ENCODE measurements at places on chromosomes 5 and 9. TPM values are rescaled to one million over a fixed set of nuclear protein-coding genes. Genes with fewer than 3 reads are reported as not detected.

- DNase-seq: peak; percentile 54
- H3K36me3 ChIP-seq: no peaks in the 10 kb centered on the region
- no peak overlapping the region for H3K4me3 ChIP-seq
- no peaks in the 10 kb centered on the region for H3K27me3 ChIP-seq
- peaks cover 40% of the 10 kb centered on the region for H3K4me1 ChIP-seq
These were observed 8.1 kb downstream of the NDST1 start for GRCh38 chr5:150516011-150516410.

RETREG1 gene
- total RNA-seq: 3.6 TPM

NR5A1 gene
- 14.7 TPM for total RNA-seq

- peaks cover 2% of the 10 kb centered on the region for H3K4me1 ChIP-seq
- H3K27me3 ChIP-seq: no peaks in the 10 kb centered on the region
These were observed 53.1 kb upstream of the DAB2IP start for GRCh38 chr9:121598167-121598964.

- H3K36me3 ChIP-seq: no peaks in the 10 kb centered on the region
- no peak overlapping the region for H3K27ac ChIP-seq
- no peaks in the 10 kb centered on the region for H3K27me3 ChIP-seq
- no peaks in the 10 kb centered on the region for H3K4me1 ChIP-seq
These were observed 33.0 kb upstream of the WHRN start for GRCh38 chr9:114538241-114538640.

GRCh38 chr5:14417276-14417730 is 164.3 kb upstream of the OTULINL start:
- no peaks in the 10 kb centered on the region for H3K27me3 ChIP-seq
- no peak for DNase-seq
- H3K4me3 ChIP-seq: no peak overlapping the region
- H3K27ac ChIP-seq: peak overlapping the region; percentile 52

- H3K36me3 ChIP-seq: no peaks in the 10 kb centered on the region
- H3K4me1 ChIP-seq: peaks cover 15% of the 10 kb centered on the region
- H3K27ac ChIP-seq: no peak overlapping the region
- no peaks in the 10 kb centered on the region for H3K27me3 ChIP-seq
These were observed 5.5 kb downstream of the TTLL11 start for GRCh38 chr9:122087406-122088200.

RANBP17 gene
- total RNA-seq: 16.1 TPM

IFNA13 gene
- total RNA-seq: not detected

GRCh38 chr5:140259500-140259899 is 43.4 kb downstream of the PFDN1 start:
- H3K27me3 ChIP-seq: no peaks in the 10 kb centered on the region
- H3K4me3 ChIP-seq: no peak overlapping the region
- DNase-seq: no peak
- H3K4me1 ChIP-seq: peaks cover 3% of the 10 kb centered on the region
- H3K27ac ChIP-seq: no peak overlapping the region

GRCh38 chr9:94112716-94113465 is 28.6 kb downstream of the PTPDC1 start:
- H3K27me3 ChIP-seq: no peaks in the 10 kb centered on the region
- DNase-seq: no peak
- H3K36me3 ChIP-seq: no peaks in the 10 kb centered on the region
- no peak overlapping the region for H3K27ac ChIP-seq
- H3K4me1 ChIP-seq: no peaks in the 10 kb centered on the region

- H3K36me3 ChIP-seq: no peaks in the 10 kb centered on the region
- H3K4me1 ChIP-seq: peaks cover 3% of the 10 kb centered on the region
- no peak for DNase-seq
These were observed 95.9 kb downstream of the KCNIP1 start for GRCh38 chr5:170599756-170600155.

RNF180 gene
- total RNA-seq: 21.7 TPM

FOXD4 gene
- total RNA-seq: 0.23 TPM

IL3 gene
- total RNA-seq: not detected

DNA sequence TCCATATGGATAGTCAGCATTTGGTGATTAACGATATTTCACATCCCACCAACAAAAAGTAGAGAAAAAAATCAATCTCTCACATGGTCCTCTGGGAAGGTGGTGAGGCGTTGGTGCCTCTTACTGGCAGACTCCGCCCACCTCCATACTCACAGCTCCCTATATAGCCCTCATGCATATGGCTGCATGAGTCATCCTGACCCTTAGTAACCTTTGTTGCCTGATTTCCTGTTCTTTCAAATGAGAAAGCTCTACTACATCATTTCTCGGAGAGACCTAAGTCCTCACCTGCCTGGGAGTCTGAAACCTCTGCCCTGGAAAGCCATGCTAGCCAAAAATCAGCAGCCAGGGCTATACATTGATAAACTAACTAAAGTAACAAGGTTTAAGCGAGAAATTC is 33.3 kb upstream of the ABCA1 start:
- H3K4me1 ChIP-seq: peaks cover 3% of the 10 kb centered on the region
- no peaks in the 10 kb centered on the region for H3K36me3 ChIP-seq
- H3K27ac ChIP-seq: no peak overlapping the region

DNA sequence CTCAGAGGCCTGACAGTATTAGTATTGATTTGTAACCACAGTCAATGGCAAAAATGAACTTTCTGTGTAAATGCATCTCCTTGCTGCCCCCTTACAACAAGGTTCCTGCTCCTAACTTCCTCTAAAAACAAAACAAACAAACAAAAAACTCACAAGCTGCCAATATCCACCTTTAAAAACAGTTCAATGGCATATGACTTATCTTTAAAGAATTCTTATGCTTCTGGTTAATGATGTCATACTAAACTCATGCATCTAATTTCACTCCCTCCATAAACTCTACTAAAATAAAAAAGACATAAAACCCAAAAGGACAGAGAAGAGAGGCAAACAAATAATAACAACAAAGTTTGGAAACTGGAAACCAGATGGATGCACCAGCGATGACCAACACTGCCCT is 9.0 kb upstream of the OR1N1 start:
- no peaks in the 10 kb centered on the region for H3K36me3 ChIP-seq
- DNase-seq: no peak
- no peak overlapping the region for H3K27ac ChIP-seq

PCAT7 gene
- total RNA-seq: not detected

PTGES gene
- 0.93 TPM for total RNA-seq

DNA sequence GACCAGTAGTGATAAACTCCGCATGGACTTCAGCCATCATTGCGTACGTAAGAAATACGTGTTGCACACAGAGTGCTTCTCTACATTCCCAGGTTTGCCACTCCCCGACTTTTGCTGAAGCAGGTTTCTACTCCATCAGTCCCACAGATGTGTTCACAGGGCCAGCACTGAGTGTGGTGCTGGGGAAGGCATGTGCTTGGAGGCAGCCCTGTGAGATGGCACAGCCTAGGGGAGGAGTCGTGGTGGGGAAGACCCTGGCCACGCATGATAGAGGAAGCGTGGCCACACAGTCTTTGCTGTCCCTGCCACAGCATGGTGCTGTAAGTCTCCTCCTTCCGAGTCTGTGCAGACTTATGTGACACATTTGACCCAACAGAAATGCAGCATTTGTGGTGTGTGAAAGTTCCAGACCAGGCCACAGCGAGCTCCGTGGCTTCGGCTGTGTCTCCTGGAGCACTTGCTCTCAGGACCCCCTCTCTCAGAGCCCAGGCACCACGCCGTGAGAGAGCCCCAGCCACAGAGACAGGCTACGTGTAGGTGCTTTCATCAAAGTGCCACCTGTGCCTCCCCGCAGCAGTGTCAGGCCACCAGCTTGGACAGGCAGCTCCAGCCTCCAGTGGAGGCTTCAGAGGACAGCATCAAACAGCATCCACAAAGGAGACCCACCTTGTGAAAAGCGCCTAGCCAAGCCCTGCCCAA is 197.8 kb downstream of the AUH start:
- H3K4me3 ChIP-seq: no peak overlapping the region
- H3K27me3 ChIP-seq: no peaks in the 10 kb centered on the region
- no peak overlapping the region for H3K27ac ChIP-seq
- H3K4me1 ChIP-seq: no peaks in the 10 kb centered on the region
- no peak for DNase-seq

SPATA31D1 gene
- total RNA-seq: not detected

SURF2 gene
- 18.6 TPM for total RNA-seq

DNAJC18 gene
- total RNA-seq: 11.6 TPM

- H3K4me3 ChIP-seq: no peak overlapping the region
- no peak overlapping the region for H3K27ac ChIP-seq
- DNase-seq: no peak
- no peaks in the 10 kb centered on the region for H3K27me3 ChIP-seq
- no peaks in the 10 kb centered on the region for H3K36me3 ChIP-seq
These were observed 160.3 kb downstream of the HSD17B3 start for GRCh38 chr9:96141666-96142065.

OLFML2A gene
- total RNA-seq: 62.2 TPM

TIMD4 gene
- not detected for total RNA-seq

GRCh38 chr5:52564587-52564986 is 223.1 kb upstream of the ITGA1 start:
- no peak for DNase-seq
- H3K27ac ChIP-seq: no peak overlapping the region
- no peak overlapping the region for H3K4me3 ChIP-seq
- no peaks in the 10 kb centered on the region for H3K4me1 ChIP-seq

DNA sequence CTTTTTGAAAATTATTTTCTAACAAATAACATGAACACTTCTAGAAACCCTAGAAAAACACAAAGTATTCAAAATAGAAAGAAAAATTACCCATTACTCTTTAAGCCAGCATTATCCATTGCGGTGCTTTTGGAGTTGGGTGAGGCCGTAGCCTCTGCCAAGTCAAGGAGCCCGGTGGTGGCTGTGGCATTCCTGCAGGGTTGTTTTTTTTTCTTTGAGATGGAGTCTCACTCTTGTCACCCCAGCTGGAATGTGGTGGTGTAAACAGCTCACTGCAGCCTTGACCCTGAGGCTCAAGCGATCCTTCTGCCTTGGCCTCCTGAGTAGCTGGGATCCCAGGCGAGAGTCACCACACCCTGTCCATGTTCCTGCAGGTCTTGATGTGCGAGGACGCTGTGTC is 8.2 kb upstream of the AHRR start:
- no peaks in the 10 kb centered on the region for H3K27me3 ChIP-seq
- no peak for DNase-seq
- H3K27ac ChIP-seq: no peak overlapping the region

NANS gene
- total RNA-seq: 37.4 TPM

DNA sequence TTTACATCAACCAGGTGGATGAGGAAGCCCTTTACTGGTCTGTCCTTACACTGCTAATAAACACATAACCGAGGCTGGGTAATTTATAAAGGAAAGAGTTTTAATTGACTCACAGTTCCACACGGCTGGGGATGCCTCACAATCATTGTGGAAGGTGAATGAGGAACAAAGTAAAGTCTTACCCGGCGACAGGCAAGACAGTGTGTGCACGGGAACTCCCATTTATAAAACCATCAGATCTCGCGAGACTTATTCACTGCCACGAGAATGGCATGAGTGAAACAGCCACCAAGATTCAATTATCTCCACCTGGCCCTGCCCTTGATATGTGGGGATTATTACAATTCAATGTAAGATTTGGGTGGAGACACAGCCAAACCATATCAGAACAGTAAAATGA is 67.3 kb upstream of the GRAMD2B start:
- H3K4me1 ChIP-seq: peaks cover 1% of the 10 kb centered on the region
- no peaks in the 10 kb centered on the region for H3K36me3 ChIP-seq
- no peak for DNase-seq
- H3K27ac ChIP-seq: no peak overlapping the region

DNA sequence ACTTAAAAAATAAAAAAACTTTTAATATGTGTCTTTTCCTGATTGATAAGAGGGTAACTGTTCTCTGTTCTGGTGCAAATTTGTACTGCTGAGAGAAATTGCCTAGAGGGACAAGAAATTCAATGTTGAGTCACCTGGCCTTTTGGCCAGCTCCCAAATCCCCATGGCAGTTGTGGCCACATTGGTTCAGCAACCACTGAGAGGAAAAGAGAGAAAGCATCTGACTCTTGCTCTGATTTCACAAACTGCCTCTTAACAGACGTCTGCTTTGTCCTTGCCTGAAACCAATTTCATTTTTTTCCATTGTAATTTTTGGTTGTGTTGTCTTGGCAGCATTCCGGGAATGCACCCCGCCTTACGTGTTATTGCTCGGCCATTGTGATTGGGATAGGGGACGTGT is 42.4 kb downstream of the NTRK2 start:
- H3K4me3 ChIP-seq: no peak overlapping the region
- no peak overlapping the region for H3K27ac ChIP-seq
- peaks cover 4% of the 10 kb centered on the region for H3K4me1 ChIP-seq
- DNase-seq: no peak
- H3K36me3 ChIP-seq: no peaks in the 10 kb centered on the region
- H3K27me3 ChIP-seq: no peaks in the 10 kb centered on the region

CCT5 gene
- total RNA-seq: 107 TPM

GRCh38 chr9:20579524-20580314 is 42.6 kb downstream of the MLLT3 start:
- H3K4me3 ChIP-seq: no peak overlapping the region
- no peaks in the 10 kb centered on the region for H3K27me3 ChIP-seq
- no peaks in the 10 kb centered on the region for H3K36me3 ChIP-seq
- DNase-seq: no peak

DNA sequence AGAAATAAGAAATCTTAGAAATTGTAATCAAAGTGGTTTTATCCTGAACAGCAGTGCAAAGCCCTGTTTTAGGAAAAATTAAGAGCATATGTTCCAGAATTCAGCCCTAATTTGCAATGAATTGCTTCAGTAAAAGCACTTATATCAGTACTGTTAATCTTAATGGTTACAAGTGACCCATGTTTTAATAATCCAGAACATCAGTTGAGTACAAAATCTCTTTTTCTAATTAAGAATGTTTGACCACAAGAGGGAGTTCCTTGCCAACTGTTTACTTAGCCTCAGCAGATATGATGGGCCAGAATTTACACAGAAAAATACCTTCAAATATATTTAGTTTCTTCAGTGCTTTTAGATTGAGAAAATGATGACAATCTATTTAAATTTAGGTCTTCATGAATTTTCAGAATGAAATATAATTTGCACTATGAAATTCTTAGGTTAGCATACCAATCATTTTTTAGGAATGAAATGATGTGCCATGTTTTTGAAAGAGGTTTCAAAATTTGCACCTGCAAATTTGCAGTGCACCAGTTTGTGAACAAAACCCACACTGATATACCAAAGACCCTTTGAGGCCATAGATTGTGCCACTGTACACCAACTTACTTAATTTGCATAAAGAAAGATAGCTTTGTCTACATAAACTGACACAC is 926.3 kb upstream of the ARRDC3 start:
- no peaks in the 10 kb centered on the region for H3K4me1 ChIP-seq
- DNase-seq: no peak
- no peaks in the 10 kb centered on the region for H3K27me3 ChIP-seq

GRCh38 chr9:135077497-135078200 is 9.8 kb upstream of the OLFM1 start:
- no peak overlapping the region for H3K27ac ChIP-seq
- no peaks in the 10 kb centered on the region for H3K27me3 ChIP-seq
- H3K4me1 ChIP-seq: no peaks in the 10 kb centered on the region
- DNase-seq: peak; percentile 67
- no peaks in the 10 kb centered on the region for H3K36me3 ChIP-seq

Data from ovary (tissue), 10 donors.